Thyroid gland (tissue), 4 donors: ENCODE measurements at places on chromosomes 7 and 10. TPM values are rescaled to one million over a fixed set of nuclear protein-coding genes. Genes with fewer than 3 reads are reported as not detected.

COL13A1 gene
- total RNA-seq: 0.40 TPM

SFTPA1 gene
- not detected for total RNA-seq

DNA sequence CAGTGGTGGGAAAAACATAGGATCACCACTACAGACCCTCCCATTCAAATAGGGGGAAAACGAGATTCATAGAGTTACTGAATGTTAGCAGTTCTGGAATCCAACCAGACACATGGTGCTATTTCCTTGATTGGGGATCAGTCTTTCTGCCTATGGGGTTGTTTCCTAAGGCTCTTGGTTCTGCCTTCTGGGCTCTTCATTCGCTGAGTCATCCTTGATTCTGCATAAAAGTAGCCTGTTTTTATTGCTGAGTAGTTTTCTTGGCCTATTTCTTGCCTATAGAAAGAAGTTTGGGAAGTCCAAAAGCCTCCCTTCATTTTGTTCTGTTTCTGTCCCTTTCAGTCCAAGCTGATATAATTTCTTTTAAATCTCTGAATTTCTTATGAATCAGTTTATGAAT is 99.3 kb upstream of the OIT3 start:
- H3K4me3 ChIP-seq: no peak overlapping the region
- H3K4me1 ChIP-seq: no peaks in the 10 kb centered on the region
- no peak overlapping the region for H3K27ac ChIP-seq
- DNase-seq: no peak

DNA sequence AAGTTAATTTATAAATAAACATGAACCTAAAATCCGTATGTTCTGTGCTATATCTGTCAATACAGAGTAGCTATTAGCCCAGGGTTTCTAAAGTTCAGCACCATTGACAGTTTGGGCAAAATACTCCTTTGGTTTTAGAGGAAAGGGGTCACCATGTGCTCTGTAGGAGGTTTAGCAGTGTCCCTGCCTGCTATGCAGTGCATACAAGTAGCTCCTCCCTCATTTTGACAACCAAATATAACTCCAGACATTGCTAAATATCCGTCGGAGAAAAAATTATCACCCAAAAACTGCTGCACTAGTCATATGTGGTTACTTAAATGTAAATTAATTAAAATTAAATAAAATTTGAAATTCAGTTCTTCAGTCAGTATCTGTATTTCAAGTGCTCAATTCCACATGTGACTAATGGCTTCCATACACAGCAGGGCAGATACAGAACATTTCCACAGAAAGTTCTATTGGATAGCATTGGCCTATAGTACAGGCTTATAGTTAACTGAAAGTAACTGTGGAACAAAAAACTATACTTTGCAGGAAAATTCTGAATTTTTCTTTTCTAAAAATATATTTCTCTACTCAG is 6.4 kb downstream of the UPF2 start:
- no peak overlapping the region for H3K4me3 ChIP-seq
- peaks cover 4% of the 10 kb centered on the region for H3K4me1 ChIP-seq
- H3K27me3 ChIP-seq: no peaks in the 10 kb centered on the region
- DNase-seq: no peak
- peaks cover 7% of the 10 kb centered on the region for H3K36me3 ChIP-seq

DNA sequence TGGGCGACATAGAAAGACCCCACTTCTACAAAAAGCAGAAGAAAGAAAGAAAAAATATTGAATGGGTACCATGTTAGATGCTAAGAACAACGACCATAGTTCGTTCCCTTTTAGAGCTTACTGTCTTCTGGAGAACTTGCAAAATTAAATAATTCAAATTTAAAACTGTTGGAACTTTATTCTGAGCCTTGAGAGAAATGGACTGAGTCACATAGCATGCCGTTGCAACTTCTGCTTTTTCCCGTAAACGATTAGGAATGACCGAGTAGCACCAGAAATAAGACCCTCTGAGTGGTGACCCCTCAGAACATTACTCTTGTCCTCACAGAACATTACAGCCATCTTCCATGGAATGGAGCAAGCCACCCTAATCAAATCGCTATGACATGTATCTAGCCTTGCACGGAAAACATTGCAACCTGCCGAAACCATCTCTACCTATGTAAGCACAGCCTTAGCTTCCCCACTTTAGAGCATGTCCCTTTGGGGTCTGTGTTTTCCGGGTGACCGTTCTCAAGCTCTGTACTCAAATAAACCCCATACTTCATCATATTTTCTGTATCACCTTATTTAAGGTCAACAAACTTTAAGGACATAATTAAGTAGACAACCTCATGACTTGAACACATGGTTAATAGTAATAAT is 179.1 kb downstream of the PRKCQ start:
- no peaks in the 10 kb centered on the region for H3K36me3 ChIP-seq
- no peak overlapping the region for H3K27ac ChIP-seq
- H3K4me1 ChIP-seq: peaks cover 18% of the 10 kb centered on the region
- no peaks in the 10 kb centered on the region for H3K27me3 ChIP-seq
